AG04450 (cell line): ENCODE measurements at places on chromosomes 1 and 21.

DNA sequence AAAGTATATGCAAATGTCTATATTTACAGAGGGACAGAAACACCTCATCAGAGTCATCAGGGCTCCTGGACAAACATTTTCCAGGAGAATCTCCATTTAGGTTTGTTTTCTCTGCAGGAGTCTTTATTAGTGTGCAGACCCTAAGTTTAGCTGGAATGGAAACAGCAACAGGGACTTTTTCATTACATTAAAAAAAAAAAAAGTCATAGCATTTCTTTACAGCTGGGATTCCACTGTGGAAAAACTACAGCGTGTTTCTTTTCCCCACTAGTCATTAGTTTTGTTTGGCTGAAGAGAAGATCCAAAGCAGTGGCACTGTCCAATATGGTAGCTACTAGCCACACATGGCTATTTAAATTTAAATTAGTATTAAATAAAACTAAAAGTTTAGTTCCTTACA is 49.6 kb downstream of the LHX4 start:
- DNase-seq: no peak

DNA sequence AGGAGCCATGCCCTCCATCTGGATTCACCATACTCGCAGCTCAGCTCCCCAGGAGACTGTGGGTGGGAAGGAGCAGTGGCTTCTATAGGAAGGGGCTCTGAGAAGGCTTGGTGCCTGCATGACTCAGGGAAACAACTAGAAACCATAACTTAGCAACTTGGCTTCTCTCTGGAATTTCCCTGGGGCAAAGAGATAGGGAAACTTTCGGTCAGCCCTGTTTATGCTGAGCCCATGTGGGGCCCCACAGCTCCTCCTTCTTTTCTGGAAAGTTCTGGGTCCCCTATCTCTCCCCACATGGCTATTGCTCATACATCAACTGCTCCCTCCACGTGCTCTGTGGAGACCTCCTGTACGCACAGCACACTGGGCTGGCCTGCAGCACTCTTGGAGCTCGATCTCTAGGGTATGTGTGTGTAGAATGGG is 39.3 kb downstream of the PLEKHA6 start:
- DNase-seq: peak; percentile 62

DNA sequence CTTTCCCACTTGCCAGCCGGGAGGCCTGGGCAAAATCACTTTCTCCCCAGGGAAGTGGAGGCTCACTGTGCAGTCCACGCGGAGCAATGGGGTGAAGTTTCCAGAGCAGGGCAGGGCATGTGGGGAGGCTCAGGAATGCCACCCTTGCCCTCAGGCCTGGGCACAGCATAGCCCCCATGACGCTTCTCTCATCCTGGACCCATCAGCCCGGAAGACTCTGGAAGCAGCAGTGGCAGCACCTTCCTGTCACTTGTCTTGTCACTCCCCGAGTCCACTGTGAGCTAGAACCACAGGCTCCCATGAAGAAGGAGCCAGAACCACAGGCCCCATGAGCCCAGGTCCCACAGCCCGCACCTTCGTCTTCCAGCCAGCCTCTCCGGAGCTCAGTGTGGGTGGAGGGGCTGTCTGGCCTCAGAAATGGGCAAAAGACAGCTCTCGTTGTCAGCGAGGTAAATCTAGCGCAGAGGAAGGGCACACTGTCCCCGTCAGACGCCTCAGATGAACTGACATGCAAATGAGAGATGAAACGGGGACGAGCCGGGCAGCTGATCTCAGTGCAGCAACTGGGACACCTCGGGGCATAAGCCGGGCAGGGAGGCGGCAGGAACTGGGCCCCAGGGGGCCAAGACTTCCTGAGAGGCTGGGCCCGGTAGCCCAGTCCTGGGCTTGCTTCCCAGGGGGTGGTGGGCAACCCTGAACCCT is 6.1 kb downstream of the PDE9A start:
- DNase-seq: no peak

GRCh38 chr1:44545961-44546360 is 128.3 kb downstream of the TMEM53 start:
- no peak for DNase-seq

DNA sequence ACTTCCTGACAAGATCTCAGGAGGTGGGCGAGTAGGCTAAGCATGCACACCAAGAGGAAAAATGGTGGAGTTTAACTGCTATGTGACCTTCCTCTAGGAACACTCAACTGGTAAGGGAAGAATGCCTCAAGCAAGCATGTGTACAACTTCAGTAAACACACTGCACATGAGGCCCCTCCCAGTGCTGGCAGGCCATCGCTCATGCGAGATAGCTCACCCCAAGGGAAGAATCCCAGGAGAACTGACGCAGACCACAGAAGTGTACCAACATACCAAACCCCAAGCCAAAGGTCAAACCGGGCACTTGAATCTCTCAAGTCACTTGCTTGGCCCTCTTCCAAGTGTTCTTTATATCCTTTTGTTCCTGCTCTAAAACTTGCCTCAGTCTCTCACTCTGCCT is 40.5 kb upstream of the GALNT2 start:
- DNase-seq: no peak

- DNase-seq: peak; percentile 41
Observed at GRCh38 chr1:235253219-235253962, 74.6 kb downstream of the ARID4B start.

- DNase-seq: no peak
Observed at GRCh38 chr1:60765204-60765603, 317.2 kb upstream of the NFIA start.

GRCh38 chr1:167635941-167636340 is 5.9 kb downstream of the RCSD1 start:
- DNase-seq: no peak

GRCh38 chr21:38326899-38327298 is 70.1 kb downstream of the KCNJ15 start:
- DNase-seq: no peak

DNA sequence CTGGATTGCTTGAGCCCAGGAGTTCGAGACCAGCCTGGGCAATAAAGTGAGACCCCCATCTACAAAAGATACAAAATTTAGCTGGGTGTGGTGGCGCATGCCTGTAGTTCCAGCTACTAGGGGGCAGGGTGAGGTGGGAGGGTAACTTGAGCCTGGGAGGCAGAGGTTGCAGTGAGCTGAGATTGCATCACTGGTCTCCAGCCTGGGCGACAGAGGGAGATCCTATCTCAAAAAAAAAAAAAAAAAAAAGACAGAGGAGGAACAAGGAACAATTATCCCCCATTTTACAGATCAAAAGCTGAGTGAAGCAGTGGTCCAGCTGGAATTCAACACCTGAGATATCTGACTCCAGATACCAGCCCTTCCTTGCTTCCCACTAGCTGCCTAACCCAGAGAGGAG is 34.8 kb downstream of the L1TD1 start:
- DNase-seq: no peak

DNA sequence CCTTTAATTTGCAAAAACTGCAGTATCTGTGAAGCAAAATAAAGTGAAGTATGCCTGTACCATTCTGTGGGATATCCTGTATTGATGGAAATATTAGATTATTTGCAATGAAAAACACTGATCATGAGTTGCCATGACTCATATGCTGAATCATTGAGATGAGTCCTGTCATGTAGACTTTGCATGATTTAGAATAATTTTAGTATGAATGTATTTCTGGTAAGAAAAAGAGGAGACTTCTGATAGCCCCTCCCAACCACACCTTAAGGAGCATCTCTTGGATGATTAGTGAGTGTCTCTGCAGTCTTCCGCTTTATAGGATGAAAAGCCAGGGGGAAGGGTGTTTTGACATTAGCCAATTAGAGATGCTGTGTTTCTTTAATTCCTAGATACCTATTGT is 55.2 kb upstream of the PTGS2 start:
- no peak for DNase-seq

GRCh38 chr1:31671561-31672201 is 27.0 kb upstream of the PEF1 start:
- no peak for DNase-seq

DNA sequence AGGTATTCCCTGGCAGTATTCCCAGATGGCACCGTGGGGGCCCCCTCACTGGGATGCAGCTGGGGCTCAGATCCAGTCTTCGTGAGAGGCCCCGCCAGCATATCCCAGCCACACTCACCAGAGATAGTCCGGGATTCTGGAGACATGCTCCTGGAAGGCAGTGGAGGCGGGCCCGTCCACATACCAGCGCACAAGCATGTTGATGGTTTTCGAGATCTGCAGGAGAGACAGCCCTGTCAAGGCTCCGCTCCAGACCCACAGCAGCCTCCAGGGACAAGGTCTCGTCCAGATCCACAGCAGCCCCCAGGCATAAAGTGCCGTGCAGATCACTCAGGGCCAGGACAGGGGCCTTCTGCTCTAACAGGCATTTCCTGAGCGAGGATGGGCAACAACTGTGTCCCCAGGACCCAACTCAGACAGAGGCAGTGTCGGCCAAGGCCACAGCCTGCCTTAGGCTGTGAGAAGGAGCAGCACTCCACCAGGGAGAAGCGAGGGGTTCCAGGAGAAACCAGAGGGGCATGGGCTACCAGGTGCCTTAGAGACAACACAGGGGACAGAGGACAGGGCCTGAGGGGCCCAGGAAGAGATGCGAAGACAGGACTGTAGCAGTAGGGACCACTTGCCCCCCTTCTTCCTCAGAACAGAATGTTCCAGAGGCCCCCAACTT is 14.8 kb downstream of the LSS start:
- DNase-seq: no peak

DNA sequence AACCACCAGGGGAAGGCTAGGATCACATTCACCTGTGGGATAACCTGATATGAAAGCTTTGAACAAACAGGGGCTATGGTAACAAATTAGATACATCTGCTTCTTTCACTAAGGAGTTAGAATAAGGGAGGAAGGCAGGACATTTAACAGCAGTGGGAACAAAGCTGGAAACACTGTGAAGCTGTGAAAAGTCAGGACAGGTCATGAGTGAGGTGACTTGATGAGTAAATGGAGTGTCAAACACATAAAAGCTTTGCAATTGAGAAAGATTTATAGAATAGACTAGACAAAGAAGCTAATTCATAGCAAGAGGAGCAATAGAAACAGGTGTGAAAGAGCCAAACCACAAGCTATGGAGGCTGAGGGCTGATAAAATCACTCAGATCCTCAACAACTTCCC is 110.0 kb downstream of the ASTN1 start:
- no peak for DNase-seq

DNA sequence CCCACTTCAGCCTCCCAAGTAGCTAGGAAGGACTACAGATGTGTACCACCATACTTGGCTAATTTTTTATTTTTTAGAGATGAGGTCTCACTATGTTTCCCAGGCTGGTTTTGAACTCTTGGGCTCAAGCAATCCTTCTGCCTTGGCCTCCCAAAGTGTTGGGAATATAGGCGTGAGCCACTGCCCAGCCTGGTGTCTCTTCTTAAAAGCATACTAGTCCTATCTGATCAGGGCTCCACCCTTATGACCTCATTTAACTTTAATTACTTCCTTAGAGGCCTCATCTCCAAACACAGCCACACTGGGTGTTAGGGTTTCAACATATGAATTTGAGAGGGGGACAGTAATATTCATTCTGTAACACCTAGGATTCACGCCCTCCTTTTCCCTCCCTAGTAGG is 130.9 kb downstream of the GLIS1 start:
- no peak for DNase-seq

GRCh38 chr1:21157054-21157453 is 19.6 kb downstream of the EIF4G3 start:
- no peak for DNase-seq

GRCh38 chr1:153775458-153776327 is 486 bp downstream of the SLC27A3 start:
- DNase-seq: no peak

DNA sequence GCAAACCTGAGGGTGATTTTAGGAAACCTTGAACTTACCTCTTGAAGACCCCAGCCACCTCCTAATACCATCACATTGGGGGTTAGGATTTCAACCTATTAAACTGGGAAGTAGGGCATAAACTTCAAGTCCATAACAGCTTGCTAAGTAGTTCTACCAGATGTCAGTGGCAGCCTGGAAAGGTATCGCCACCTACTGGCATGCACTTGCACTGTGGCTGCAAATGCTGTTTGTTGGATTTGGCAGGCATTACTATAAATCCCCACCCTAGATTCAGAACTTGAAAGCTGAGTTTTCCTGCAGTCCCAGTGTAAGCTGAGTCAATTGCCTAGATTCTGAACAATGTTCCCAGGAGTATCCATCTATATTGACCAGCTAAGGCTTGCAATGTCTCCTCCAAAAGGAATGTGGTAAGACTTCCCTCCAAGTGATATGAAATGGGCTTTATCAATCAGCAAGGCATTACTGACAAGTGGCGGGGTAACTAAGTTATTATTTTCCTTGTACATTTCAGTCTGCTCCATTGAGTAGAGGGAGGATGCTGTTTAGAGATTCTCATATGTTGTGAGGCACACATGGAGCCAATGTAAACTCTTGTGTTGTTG is 474.5 kb downstream of the PTPRC start:
- no peak for DNase-seq

DNA sequence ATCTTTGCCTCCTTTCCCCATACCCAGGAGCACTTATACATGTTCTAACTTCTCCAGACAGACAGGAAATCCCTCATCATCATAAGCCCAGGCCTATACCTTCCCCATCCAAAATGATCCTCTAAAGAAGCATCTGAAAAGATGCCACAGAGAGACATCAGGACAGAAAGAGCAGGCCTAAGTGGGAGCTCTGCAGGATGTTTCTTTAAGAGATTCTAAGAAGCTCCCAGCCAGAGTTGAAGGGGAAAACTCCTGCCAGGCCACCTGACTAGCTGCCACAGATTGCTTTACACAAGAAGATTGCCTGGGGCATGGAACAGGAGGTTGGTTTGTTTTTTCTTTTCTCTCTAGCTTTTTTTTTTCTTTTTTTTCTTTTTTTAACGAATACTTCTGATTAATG is 275.8 kb downstream of the VAV3 start:
- no peak for DNase-seq
